NCI-H2081 (cell line): ENCODE measurements at places on chromosomes 2 and 18.

DNA sequence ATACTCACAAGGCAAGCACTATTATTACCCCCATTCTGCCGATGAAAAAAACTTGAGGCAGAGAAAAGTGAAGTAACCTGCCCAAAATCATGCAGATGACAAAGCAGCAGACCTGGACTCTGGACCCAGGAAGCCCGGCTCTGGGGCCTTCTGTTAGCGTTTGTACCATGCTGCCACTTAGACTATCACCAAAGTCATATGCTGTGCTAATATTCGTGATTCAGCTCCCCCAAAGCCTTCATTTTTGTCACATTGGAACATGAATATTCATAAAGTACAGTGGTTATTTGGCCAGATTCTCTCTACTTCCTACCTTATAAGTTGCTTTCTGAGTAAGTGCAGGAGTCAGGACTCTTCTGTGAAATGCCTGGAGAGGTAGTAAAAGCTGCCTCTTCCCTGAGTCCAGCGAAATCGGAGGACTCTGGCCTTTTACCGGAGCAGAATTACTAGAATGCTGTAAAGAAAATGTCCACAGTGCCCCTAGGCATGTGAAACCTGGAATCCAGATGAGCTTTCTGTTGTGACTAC lies 86.7 kb downstream of the FTCDNL1 start:
- DNase-seq, result no peak

GRCh38 chr2:168767258-168767657 lies 35.2 kb upstream of the NOSTRIN start:
- no peak for DNase-seq

DNA sequence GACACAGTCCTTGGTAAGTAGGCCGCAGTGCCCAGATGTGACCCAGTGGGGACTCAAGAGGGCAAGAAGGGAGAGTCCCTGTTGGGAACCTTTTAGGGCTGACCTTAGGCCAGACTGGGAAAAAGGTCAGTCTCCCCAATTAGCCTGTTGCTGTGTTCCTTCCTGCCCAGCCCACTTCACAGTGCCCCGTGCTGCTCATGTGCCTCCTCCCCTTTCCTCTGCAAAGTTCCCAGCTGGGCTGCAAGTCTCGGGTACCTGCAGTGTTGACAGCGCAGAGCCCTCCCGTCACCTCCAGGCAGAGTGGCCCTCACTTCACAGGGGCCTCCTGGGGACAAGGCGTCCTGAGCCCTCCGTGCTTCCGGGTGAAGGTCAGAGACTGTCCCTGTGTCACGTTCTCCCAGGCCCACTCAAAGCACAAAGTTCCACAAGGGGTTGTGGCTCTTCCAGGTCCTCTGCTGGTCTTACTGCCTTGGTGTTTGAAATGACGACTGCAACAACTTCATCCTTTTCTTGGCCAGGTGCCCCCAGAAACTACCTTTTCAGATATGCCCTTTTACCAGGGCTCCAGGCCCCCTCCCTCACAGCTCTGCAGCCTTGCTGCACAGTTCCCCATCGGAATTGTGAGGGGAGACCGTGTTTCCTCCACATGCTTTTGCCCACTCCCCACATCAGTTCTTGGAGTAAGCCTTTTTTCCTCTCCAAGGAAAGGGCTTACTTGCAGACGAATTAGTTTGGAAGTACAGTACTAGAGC lies 225.8 kb downstream of the ALPK2 start:
- no peak for DNase-seq

GRCh38 chr2:99507937-99508818 lies 18.4 kb upstream of the REV1 start:
- DNase-seq, result peak; percentile 97

- DNase-seq, result no peak
These were observed 9.3 kb downstream of the IL1R2 start for GRCh38 chr2:102000813-102001766.

- no peak for DNase-seq
These were observed 2.7 kb downstream of the PTMA start for GRCh38 chr2:231710799-231711676.

DNA sequence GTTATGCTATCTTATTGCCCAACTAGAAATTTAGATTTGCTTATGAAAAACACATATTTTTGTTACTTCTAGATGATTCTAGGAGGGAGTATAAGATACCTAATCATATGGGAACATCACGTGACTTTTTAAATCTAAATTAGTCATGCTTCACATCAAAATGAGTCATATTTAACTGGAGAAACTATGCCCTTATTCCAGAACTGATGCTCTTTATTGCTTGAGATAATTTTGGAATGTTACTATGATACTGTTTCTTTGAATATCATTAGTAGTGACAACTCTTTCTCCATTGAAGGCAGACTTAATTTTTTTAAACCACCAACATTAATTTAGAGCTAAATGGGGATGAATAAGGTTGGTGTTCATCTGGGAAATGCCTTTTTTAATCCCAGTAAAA lies 19.9 kb upstream of the ELAC1 start:
- DNase-seq, result no peak

DNA sequence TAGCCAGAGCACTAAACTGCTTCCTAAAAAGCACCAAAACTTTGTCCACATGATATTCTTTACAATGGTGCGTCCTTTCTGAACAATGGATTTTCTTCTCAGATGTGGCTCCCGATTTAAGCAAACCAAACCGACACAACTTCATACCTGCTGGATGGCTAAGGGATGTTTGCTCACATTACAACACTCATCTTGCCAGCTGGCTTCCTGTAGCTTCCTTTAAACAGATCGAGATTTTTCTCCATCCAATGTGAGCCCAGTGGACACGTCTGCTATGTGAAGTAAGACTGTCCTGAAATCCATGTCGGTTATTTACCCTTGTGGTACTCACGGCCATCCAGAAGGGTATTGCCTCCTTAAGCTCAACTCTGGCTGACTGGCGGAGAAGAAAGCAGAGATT lies 126.5 kb downstream of the MAPK4 start:
- no peak for DNase-seq

GRCh38 chr2:225691711-225692110 lies 292.2 kb downstream of the NYAP2 start:
- DNase-seq, result no peak

- no peak for DNase-seq
These were observed 552 bp upstream of the ATF2 start for GRCh38 chr2:175168564-175168945.

DNA sequence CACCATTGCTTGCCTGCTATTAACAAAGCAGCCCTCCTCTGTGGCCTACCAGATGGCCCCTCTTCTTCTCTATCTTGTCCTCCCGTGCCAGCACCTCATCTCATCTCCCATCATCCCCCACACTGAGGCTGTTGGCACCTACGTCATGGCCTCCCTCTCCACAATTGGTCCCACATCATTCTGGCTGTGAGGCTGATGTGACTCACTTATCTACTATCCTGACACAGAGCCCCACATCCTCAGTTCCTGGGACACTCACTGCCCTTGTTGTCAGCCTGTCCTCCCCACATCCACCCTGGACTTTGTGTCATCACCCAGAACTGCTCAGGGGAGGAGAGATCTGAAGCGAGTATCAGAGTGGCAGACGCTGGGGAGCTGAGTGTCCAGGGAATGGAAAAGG lies 102.9 kb downstream of the MRO start:
- DNase-seq, result no peak

- DNase-seq, result no peak
These were observed 173.0 kb downstream of the SMAD7 start for GRCh38 chr18:48777744-48778116.

DNA sequence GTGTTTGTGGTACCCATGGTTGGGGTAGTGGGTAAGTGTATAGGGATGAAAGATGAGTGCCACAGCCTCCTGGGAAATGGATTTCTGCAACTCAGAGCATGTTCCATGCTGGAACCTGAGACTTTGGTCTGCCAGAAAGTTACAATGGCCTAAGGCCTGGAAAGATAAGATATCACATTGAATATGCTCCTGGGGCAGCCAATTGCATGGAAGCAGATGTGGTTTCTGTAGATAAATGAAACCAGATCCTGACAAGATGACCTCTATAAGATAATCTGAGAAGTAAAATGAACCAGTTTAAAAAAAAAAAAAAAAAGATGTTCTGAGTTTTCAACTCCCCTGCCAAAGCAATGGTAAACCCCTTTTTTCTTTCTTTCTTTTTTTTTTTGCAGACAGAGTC lies 91.4 kb upstream of the NCK2 start:
- DNase-seq, result no peak

GRCh38 chr2:151638191-151638933 lies 95.9 kb downstream of the NEB start:
- DNase-seq, result peak; percentile 47

GRCh38 chr2:18346344-18346743 lies 214.1 kb downstream of the RDH14 start:
- DNase-seq, result no peak

- no peak for DNase-seq
These were observed at the start of gene SIX3 for GRCh38 chr2:44941551-44942234. Gene SIX3 (plus strand): TSS chr2:44941702. CDS start chr2:44942105, 403 bp downstream.

GRCh38 chr2:76288146-76288545 lies 577.4 kb upstream of the GCFC2 start:
- no peak for DNase-seq

- DNase-seq, result peak; percentile 7
These were observed 453.9 kb upstream of the TRIB2 start for GRCh38 chr2:12262681-12263436.

- DNase-seq, result no peak
These were observed 18.2 kb downstream of the PFN4 start for GRCh38 chr2:24104906-24105305.

DNA sequence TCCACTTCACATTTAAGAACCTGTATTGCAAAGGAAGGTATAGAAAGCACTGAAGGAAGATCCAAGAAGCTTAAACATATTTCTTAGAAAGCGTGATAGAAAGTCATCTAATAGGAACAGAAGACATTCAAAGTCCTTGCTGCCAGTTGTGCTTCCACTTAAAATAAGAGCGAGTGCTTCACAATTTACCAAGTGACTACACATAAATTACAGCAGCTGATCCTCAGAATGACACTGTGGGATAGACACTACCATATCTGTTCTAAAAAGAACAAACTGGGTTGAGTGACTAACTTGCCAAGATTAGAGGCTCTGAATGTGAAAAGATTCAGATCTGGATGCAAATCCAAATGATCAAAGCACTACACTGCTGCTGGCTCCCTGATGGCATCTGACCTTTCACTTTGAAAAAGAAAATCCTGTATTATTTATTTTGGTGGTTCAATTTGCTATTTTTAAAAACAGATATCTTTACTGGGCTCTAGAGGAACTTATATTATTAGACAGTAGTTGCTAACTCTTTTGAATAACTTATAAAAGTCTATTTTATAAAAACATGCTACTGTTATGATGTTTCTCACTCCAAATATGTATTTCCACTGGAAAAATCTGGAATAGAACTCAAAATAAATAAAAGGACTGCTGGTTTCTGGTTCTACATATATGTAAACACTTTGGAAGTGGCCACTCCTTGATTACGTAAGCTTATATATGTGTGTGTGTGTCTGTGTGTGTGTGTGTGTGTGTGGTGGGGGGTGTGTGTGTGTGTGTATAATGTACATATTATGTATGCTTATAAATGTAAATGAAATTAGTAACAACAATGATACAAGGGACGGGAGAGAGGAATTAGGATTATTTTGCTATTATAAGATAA lies 57.4 kb downstream of the KIDINS220 start:
- no peak for DNase-seq

DNA sequence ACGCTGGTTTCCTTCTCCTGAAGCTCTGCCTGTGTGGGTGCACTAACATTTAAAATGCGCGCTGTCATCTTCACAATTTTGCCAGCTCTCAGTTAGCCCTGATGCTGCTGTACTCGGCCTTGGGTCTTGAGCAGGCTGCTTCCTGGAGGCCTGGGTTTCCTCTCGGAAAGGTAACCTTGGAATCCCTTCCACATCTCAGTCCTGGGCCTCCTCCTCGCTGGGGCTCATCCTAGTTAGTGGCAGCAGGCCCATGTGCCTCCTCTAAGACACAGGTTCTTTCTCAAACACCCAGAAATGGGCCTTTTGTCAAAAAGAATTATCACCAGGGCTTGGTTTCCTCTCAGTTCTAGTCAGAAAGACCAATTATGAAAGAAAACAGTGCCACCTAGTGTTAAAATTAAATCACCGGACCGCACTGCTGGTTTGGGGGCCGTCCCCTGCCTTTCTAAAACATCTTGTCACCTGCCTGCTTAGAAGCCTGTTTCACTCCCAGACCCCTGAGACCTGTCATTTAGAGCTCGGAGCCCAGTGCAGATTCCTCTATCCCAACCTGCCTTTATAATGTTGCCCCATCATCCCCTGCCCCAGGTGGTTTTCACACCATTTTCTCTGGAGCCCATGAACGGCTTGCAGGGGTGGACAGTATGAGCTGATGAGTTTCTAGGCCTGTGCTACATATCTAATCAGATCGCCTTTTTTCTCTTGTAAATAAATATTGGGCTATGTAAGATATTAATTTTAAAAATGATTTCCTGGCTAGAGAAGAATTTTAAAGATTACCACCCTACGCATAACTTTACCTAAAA lies 42.4 kb downstream of the HK2 start:
- peak; percentile 40 for DNase-seq

DNA sequence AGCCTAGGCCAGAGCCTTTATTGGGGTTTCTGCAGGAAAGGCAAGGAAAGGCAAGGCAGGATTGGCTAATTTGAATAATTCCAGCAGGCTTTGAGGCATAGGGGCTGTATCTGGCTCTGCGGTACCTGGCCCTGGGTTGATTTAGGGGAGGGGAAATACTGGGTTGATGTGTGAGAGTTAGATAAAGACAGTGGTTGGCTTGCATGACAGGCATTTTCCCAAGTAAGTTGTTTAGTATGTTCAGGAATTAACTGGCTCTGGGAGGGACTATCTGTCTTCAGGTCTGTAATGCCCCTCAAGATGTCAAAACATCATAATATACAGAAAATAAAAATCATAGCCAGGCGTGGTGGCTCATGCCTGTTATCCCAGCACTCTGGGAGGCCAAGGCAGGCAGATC lies 98.7 kb downstream of the UBR3 start:
- no peak for DNase-seq

DNA sequence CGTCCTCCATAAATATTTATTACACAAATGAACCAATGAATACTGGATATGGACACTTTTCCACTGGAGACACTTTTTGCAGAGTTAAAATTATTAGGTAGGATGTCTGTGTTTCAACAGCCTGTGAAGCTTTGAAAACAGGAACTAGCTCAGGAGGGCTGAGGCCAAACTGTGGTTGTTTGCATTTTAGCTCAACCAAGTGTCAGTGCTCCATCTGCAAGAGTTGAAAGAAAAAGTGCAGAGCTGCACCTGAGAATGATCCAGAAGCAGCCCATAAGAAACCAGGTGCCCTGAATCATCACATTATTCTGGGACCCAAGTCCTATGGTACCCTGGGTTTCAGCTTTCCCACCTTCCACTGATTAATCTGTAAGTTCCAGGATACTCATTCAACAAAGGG lies 180.4 kb downstream of the TRIB2 start:
- no peak for DNase-seq

GRCh38 chr2:191114403-191114886 lies 36.3 kb downstream of the STAT4 start:
- DNase-seq, result no peak

- no peak for DNase-seq
These were observed 946.3 kb upstream of the LRATD1 start for GRCh38 chr2:13686262-13686661.

GRCh38 chr2:231672617-231673347 lies 35.5 kb upstream of the PTMA start:
- DNase-seq, result no peak
